Stimulated activated CD4-positive, alpha-beta T cell treated with anti-CD3 and anti-CD28 coated beads, Interleukin-2, amount 100 ng/mL, for 24 hours (primary cell): ENCODE measurements at places on chromosomes 7 and 10.
A peak's percentile ranks its signal among the peaks of the same experiment; 100 is the strongest.

GRCh38 chr7:71716690-71717089 is 584.7 kb downstream of the GALNT17 start:
- DNase-seq, result no peak

GRCh38 chr7:133815611-133816210 is 311.4 kb upstream of the LRGUK start:
- DNase-seq, result no peak

- DNase-seq, result no peak
Measured at GRCh38 chr10:73650537-73651331, 5.1 kb downstream of the SYNPO2L start.

DNA sequence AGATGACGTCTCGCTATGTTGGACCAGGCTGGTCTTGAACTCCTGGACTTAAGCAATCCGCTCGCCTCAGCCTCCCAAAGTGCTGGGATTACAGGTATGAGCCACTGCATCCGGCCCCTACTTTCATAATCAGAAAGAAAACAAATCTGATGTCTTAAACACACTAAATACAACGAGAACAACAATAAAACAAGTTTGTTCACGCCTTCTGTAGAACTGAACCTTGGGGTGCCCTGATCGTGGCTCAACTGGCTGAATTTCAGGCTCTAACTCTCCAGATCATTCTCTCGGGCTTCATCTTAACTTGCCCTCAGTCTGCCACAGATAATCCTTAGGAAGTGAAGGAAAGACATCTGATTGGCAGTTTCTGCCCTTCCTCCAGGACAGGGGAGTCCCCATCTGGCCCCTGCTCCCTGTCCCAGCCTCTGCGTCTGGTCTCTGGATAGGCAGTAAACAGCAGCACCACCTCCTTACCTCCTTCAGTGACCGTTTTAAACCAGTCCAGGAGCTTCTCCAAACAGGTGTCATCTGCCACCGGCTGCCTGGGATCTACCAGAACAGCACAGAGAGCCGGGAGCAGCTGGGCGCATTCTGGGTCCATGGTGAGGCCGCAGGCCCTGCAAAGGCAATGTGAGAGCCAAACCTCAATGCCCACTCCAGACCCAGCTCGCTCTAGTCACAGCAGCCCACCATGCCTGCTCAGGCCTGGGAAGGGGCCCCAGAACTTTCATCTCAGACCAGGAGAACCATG is 1.3 kb downstream of the BRAT1 start:
- DNase-seq, result no peak

GRCh38 chr10:28849309-28849708 is 172.0 kb downstream of the BAMBI start:
- no peak for DNase-seq

- no peak for DNase-seq
Measured at GRCh38 chr10:50403074-50403473, 151.8 kb upstream of the ASAH2 start.

GRCh38 chr10:11234857-11235531 is 217.3 kb downstream of the CELF2 start:
- no peak for DNase-seq

DNA sequence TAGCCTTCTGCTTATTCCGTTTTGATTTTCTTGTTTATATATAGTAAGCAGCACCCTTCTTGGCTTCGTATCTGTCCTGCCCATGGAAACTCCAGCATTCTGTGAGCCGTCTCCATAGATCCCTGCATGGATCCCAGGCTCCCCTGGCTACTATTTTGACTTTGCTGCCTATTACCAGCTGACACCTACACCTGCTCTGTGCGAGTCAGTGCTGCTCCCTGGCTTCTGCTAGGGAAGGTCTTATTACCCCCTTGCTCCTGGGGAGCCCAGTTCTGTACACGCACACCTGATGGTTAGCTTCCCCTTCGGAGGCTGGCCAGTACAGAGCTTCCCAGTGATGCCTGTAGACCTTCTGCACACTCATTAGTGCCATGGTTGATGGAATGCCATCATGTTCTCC is 35.4 kb downstream of the NACAD start:
- no peak for DNase-seq

- no peak for DNase-seq
Measured at GRCh38 chr7:144738708-144739314, 97.0 kb downstream of the TPK1 start.

DNA sequence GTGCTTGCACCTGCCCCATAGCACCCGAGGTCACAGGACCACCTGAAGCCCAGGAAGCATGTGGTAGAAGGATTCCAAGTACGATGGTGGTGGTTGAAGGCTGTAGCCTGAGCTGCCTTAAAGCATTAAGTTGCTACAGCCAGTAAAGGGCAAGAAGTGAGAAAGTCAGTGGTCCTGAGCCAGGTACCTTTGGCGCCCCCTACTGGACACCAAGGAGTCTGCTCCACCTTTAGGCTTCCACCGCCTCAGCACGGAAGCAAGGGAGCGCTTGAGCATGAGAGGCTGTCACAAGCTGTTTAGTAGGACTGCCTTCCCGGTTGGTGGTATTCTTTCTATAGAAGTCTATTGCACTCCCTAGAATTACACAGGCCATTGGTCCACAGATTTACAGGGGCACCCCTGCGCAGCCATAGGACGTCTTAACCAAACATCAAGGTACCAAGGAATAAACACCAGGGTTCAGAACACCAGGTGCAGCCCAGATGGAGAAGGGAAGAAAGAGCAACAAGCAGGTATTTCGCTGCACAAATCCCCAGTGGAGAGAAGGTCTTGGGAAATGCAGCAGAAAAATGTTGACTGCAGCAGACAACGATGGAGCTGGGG is 2.2 kb downstream of the CRTAC1 start:
- peak; percentile 78 for DNase-seq

DNA sequence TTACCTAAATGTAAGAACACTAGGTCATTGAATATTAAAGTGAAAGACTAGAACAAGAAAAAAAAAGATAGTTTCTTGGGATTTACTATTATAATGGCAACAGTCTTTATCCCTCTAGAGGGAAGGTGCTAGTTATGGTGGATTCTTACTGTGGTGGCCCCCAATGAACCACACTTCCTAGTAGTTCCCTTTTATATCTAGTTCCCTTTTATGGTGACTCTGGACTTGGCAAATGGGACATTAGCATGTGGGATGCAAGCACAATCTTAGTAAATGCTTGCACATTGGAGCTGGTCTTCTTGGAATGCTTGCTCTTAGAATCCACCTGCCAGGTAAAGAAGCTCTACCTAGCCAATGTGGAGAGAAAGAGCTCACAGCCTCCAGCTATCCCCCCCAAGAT is 430.2 kb downstream of the LRMDA start:
- DNase-seq, result no peak

- DNase-seq, result no peak
Measured at GRCh38 chr10:65843203-65843602, 1082.6 kb upstream of the LRRTM3 start.

DNA sequence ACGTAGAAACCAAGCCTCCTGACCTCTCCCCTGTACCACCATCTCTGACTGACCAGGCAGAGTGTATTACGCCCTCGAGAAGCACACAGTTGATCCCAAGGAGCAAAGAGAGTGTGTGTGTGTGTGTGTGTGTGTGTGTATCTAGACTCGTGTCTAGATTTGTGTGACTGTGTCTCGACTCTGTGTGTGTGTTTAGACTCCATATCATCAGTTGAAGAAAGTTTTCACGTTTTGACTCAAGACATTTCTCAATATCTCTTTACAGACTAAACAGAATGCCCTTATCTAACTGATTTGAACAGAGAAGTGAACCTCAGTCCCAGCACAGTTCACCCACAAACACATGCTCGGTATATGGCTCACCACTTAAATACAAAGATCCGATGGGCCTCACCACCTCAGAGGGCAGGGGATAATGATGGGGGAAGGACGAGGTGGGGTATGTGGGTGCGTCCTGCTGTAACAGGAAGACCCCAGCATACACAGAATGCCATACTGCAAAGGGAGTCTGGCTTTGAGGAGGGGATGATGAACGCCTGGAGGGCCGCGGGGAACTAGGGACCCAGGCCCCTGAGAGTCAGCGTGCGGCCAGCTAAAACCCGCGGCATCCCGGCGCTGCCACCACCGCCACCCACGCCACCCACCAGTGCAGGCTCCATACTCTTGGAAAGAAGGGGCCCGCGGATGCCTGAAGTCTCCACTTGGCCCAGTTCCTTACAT is 780 bp downstream of the ALDH18A1 start:
- DNase-seq, result peak; percentile 44

- no peak for DNase-seq
Measured at GRCh38 chr7:142414915-142415314, 157.1 kb upstream of the PRSS58 start.

GRCh38 chr7:47852330-47853245 is 95.7 kb downstream of the PKD1L1 start:
- DNase-seq, result no peak

- DNase-seq, result no peak
Measured at GRCh38 chr7:47627580-47628283, 45.8 kb upstream of the TNS3 start.

DNA sequence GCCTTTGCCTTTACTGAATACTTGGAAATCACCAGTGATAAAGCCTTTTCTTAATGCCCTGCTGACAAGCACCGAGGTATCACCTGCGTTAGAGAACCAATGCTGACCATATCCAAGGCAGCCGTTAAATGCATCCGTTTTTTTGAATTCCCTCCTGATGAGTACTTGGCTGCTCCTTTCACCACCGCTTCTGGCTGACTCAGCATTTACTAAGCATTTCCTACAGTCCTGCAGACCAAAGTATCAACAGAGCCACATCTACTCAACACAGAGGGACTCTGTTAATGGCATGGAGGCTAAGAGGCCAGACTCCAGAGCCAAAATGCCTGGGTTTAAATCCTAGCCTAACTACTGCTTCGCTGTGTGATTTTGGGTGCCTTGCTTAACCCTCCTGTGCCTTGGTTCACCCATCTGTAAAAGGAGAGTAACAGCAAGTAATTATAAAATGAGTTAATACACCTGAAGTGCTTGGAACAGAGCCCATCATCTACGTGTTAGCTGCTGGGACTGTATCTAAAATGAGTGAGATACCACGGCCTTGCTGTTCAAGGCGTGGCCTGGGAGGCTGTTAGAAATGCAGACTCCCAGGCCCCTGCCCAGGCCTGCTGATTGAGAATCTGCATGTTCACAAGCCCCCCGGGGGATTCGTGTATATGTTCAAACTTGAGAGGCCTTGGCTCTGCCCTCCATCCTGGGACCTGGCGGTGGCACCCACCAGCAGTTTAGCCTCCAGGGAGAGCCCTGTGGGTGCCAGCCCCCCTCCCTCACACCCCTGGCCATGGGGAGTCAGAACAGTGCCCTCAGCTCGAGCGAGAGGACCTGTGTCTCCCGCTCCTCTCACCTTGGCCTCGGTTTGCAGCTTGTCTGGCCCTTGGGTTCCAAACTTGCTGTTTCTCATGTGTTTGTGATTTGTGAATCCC is 30.8 kb upstream of the EFCAB10 start:
- DNase-seq, result no peak

GRCh38 chr10:26368463-26368862 is 69.7 kb upstream of the APBB1IP start:
- DNase-seq, result no peak

- DNase-seq, result no peak
Measured at GRCh38 chr10:102291221-102291905, 46.0 kb downstream of the GBF1 start.

- DNase-seq, result no peak
Measured at GRCh38 chr7:51620706-51621105, 304.1 kb upstream of the COBL start.
